ENCODE measurements at places on chromosomes 1 and 21.

- DNase-seq: no peak
These were observed 166.0 kb downstream of the COL11A1 start for GRCh38 chr1:102942324-102942723.

GRCh38 chr1:83515578-83516154, 483.3 kb downstream of the TTLL7 start:
- no peak for DNase-seq

GRCh38 chr1:46686255-46686654, 14.6 kb downstream of the TEX38 start:
- DNase-seq: no peak

- DNase-seq: peak; percentile 76
These were observed 76.6 kb downstream of the RGL1 start for GRCh38 chr1:183881387-183882131.

DNA sequence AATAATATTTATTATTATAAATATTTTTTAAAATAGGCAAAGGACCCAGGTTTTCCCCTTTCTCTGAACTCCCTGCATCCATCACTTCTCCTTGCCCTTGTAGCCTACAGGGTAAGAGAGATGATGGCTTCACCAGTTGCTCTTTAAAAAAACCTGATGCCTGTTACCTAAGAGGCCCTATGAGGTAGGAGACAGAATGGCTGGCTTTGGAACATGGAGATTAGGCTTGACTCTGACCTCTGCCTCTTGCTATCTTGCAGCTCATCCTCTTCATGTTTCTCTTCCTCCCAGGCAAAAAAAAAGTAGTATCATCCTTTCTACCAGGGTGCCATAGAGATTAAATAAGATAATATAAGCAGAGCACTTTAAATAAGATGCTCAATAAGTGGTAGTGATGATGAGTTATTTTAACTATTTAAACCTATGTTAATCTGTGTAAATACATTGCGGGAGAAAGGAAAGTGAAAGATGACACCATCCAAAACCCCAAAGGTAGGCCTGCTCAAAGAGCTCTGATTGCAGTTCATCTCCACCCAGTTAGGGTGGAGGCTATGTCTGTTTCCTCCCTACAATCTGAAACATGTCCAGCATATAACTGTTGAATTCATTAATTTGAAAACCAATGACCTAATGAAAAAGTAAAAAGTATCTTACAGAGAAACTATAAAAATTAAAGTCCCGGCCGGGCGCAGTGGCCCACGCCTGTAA, 51.8 kb downstream of the RGS2 start:
- DNase-seq: no peak

- no peak for DNase-seq
These were observed 31.1 kb upstream of the KLHDC8A start for GRCh38 chr1:205387845-205388244.

DNA sequence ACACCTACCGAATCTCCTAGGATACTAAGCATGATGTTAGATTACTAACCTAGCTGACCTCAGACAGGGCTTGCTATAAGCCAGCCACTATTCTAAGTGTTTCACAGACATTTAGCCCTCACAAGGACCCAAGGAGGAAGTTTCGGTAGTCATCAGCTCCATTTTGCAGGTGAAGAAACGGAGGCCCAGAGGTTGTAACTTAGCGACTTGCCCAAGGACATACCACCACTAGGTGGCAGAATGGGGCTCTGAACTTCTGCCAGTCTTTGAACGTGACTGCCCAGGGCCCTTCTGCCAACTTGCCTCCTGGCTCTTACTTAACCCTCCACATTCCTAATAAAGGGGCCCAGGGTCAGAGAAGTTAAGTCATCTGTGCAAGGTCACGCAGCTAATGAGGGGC, 283.5 kb downstream of the C1orf94 start:
- no peak for DNase-seq

DNA sequence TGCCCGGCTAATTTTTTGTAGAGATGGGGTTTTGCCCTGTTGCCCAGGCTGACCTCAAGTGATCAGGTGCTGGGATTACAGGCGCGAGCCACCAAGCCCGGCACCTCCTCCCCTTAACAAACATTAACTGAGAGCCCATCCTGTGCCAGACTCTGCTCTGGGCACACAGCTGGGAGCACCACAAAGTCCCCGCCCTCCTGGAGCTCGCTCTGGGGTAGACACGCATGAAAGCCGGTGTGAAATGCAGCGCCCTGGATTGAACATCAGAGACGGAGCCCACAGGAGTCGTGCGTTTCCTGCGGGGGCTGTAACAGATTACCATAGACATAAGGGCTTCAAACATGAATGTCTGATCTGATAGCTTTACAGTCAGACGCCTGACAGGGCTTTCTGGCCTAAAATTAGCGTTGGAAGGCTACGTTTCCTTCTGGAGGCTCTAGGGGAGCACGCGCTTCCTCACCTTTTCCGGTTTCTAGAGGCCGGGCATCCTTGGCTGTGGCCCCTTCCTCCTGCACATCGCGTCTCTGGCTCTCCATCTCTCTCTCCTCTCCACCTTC, 14.3 kb downstream of the SLC27A3 start:
- no peak for DNase-seq

DNA sequence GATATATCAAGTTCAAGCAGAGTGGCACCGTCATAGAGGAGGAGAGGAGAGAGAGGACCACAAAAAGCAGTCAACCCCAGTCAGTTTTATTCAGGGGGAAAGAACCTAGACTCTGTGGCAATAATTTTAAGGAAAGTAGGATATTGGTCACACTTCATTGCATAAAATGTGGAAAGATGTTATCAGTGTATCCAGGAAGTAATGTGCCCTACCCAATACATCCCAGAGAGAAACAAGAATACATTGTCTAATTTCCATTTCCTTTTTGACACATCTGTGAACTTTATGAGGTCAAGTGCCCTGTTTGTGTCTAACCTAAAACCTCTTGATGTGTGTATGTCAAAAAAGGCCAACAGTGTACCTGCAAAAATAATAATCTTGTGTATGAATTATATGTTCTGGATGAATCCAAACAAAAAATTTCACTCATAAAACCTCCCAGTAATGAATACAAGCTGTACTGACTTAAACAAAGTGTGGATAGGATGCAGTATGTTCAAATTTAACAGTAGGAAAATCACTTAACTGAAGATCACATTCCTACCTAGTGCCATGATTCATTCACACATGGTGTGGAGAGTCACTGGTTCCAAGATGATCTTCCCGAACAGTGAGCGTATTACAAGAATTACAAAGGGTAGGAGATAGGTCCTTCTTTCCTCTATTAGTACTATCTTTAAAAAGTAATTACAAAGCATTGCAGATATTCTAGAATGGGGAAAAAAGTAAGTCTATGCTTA, 712.1 kb upstream of the CXADR start:
- DNase-seq: no peak

- DNase-seq: no peak
These were observed 6.4 kb upstream of the GUCA2B start for GRCh38 chr1:42146626-42147320.

DNA sequence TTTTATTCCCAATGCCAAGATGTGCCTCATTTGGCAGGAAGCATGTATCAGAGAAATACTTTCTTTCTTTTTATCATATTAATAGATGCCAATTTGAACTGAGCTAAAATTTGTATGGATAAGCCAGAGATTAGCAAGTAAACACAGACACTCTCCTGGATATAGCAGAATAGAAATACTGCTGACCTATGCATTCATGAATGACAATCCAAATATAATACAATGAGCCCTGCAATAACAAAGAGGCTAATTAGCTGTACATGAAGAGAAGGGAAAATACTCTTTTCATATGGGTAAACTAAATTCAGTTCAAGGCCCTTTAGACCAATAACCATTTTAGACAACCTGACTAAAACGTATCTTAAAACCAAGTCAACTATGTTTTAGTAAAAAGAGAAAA, 388.1 kb upstream of the NR5A2 start:
- DNase-seq: no peak

- no peak for DNase-seq
These were observed 43.8 kb downstream of the FGGY start for GRCh38 chr1:59340411-59341307.

- DNase-seq: no peak
These were observed 1378.1 kb upstream of the PRMT6 start for GRCh38 chr1:105678334-105678733.

DNA sequence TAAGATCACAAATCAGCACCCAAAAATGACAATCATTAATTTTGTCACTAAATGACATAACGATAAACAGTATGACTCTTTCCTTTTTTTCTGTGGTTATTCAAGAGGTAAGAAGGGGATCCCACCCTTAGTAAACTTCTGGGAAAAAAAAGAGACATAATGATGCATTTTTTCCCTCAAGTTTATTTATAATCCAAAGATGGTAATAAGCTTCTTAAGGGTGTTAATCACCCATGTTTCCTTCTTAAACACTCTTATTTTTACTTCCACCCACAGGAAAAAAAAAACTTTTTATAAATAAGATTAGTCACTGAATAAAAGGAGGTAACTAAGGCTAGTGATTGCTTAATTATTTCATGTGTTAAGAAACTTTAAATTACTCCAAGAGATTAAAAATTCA, 24.7 kb downstream of the RGS1 start:
- DNase-seq: no peak

DNA sequence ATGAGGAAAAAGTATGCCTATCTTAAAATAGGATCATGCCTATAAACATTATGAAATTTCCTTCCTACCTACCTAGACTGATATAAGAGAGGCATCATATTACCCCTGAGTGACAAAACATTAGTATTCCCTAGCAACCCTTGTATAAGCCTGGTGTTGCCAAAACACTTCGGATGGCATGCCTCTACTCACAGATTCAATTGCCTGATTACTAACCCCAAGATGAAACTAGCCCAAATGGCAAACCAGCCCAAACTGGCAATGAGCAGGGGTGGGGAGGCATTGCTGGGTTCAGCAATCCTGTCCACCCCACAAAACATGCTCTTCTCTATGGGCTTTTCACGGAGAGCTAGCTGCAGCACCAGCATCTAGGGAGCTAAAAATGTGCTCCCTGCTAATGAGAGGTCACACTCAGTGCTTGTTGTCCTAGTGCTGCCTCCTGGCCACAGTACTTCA, 13.9 kb downstream of the PALMD start:
- no peak for DNase-seq

- DNase-seq: no peak
These were observed 18.6 kb downstream of the CD247 start for GRCh38 chr1:167499664-167500101.

- no peak for DNase-seq
These were observed 336.2 kb upstream of the SGIP1 start for GRCh38 chr1:66197785-66198184.
